CD14-positive monocyte (primary cell): ENCODE measurements at places on chromosomes 7 and 10.

DNA sequence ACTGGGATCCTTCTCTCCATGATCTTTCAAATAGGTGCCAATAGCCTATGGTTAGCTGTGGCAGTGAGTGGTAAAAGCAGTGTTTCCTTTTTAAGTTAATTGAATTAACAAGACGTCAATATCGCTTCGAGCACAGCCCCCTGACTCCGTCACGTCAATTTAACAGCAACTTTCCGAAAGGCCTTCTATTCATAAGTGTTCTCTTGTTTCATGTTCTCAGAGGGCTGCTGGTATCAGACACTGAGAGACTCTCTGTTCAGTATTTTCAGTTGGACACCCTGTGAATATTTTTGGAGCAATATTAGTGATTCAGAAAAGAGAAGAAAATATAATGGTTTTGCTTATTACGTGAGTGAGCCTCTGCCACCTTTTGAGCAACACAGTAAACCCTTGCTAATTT lies 174.2 kb upstream of the INSYN2A start:
- no peak for DNase-seq

DNA sequence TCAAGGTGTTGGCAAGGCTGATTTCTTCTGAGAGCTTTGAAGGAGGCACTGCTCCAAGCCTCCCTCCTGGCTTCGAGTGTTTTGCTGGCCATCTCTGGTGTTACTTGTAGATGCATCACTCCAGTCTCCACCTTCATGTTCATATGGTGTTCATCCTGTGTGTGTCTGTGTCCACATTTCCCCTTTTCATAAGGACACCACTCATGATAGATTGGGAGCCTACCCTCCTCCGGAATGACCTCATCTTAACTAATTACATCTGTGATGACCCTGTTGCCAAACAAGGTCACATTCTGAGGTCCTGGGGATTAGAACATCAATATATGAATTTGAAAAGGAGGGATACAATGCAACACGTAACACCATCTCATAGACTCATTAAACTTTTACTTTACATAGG lies 119.0 kb downstream of the CREB5 start:
- DNase-seq: no peak

- DNase-seq: no peak
Observed at GRCh38 chr7:126948664-126949063, 304.1 kb downstream of the GRM8 start.

DNA sequence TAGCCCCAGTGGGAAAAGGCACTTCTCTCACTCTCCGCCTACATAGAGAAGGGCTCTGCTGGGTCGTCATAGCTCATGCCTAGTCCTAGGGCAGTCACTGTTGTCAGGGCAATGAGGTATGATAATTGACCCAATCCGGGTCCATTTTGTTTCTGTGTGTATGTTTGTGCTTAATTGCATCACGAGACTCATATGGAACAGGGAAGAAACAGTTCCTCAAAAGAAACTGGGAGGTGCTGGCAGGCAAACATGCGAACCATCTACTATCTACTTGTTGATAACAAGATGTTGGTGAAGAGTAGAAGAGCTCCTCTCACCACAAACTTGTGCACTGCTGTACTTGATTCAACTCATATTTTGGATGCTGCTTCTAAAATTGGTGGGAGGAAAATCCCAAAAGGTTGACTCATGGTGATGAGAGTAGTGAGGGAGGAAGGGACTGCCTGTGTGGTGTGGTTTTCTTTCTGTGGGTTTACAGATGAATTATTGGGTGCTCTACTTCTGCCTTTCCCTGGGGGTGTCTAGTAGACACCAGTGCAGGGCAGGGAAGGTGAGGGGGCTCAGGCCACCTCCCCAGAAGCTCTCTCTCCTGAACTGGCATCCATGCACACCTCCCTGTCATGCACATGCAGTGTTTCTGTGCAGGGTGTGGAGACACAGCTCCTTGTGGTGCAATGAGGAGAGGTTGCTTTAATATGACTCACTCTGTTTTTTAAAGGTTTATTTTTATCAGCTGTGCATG lies 29.4 kb downstream of the LSMEM1 start:
- peak; percentile 83 for DNase-seq

DNA sequence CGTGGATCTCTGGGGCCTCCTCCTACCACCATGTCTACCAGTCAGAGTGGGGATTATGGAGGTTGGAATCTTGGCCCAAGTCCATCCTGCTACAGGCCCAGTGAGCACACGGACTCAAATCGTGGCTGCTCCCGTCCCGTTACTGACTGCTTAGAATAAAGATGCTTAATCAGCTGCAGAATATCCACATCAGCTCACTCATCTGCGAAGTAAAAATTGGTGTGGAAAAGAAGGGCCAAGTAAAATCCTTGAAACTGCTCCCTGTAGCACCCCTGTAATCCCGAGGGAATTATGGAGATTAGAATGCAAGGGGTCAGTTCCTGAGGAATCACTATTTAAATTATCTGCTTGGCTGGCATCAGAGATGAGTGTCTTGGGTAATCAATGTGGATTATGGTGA lies 13.0 kb upstream of the HTR5A start:
- no peak for DNase-seq

DNA sequence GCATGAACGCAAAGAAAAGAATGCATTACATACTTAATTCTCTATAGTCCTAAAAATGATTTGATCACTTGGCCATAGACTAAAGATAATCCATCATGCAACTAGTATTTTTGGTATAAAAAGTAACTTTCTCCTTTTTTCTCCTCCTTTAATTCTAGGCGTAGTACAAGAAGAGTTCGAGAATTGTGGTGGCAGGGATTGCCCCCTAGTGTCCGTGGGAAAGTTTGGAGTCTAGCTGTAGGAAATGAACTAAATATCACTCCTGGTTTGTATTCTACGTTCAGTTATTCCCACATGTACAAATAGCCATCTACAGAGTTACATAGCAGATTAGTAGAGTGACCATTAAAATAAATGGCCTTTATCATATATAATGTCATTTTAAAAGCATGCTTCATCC lies 45.5 kb upstream of the HELLS start:
- no peak for DNase-seq

- DNase-seq: no peak
Observed at GRCh38 chr7:84704380-84704779, 482.5 kb downstream of the SEMA3D start.

DNA sequence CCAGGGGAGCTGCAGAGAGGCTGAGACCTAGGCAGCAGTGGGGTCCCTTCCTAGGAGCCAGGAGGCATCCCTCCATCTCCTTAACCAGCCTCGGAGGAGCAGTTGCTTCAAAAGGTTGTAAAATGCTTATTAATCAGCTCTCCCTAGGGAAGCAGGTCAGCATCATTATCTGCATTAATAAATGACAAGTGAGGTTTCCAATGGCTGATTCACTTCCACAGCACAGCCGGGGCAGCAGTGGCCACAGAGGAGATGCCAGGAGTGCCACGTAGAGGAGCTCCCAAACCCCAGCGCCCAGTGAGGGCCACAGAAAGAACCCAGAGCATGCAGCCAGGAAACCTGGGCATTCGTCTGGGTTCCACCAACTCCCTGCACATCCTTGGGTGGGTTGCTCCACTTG lies 8.2 kb upstream of the NPFFR1 start:
- no peak for DNase-seq

GRCh38 chr7:116955801-116956476 lies 2.6 kb downstream of the ST7 start:
- DNase-seq: no peak

DNA sequence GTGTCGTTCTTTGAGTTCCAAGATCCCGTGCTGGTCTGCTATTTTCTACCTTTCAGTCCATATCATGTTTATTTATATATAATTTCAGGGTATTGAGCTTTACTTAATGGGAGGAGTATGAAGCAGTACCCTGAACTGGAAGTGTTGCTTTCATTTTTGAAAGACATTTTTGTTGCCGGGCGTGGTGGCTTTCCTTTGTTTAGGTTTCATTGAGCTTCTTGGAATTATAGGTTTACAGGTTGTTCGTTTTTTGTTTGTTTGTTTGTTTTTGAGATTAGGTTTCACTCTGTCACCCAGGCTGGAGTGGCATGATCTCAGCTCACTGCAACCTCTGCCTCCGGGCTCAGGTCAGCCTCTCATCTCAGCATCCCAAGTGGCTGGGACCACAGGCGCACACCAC lies 7.4 kb downstream of the ZNF487 start:
- DNase-seq: no peak

DNA sequence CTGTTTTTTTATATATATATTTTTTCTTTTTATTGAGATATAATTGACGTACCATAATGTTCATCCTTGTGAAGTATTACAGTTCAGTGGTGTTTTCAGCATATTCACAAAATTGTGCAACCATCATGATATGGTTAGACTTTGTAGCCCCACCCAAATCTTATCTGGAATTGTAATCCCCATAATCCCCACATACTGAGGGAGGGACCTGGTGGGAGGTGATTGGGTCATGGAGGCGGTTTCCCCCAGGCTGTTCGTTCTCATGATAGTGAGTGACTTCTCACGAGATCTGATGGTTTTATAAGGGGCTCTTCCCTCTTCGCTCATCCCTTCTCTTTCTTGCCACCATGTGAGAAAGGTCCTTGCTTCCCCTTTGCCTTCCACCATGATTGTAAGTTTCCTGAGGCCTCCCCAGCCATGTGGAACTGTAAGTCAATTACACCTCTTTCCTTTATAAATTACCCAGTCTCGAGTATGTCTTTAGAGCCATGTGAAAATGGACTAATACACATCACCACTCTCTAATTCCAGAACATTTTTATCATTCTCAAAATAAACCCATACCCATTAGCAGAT lies 73.9 kb upstream of the SMNDC1 start:
- no peak for DNase-seq

DNA sequence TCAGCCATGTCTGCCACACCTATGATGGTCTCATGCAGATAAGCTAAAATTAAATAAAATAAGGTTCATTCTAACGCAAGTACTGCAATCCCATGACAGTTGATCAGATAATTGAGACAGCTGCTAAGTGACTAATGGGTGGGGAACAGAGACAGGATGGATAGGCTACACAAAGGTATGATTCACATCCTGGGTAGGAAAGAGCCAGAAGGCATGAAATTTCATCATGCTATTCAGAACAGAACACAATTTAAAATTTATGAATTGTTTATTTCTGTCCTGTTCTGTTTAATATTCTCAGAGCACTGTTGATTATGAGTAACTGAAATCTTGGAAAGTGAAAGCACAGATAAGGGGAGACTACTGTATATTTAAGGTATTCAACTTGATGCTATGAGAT lies 381.8 kb upstream of the SORCS1 start:
- no peak for DNase-seq

GRCh38 chr10:84172467-84173356 lies 889 bp upstream of the GPR15LG start:
- no peak for DNase-seq

GRCh38 chr7:92025260-92025659 lies 84.6 kb downstream of the AKAP9 start:
- no peak for DNase-seq

DNA sequence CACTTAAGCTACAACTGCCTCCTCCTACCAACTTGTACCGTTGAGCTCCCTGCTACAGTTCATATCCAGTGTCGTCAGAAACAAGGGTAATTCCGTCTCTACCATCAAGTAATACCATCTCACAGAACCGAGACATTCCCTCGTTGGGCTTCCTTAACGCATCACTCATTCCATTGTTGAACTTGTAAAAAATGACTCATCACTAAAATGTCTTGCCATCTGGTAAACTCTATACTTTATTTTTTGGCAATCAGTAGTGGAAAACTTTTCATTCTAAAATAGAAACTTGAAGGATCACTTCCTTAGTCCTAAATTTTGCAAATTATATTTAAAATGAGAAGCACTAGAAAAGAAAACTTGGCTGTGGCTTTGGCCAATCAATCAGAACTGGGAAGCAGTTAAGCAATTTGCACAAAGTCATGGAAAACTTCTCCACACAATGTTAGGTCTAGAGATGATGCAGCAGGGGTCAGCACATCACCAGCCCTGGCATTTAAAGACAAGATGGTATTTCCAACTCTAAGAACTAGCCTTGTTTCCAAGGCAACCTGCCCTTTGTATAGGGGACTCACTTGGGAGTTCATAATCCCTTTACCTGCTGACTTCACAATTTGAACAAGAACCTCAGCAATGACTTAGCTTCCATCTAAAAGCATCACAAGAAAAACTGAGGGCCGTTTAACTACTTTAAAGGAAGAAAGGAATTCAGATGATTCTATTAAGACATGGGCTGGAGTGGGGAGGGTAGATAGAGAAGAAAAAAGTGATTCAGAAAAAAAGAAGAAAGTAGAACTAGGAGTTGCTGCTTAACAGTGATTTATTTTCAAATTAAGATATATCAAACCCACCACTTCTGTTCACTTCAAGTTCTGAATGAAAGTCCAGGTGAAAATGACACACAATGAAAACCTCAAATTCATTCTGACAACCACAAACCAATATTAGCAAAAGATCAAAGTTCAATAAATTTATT lies 288.1 kb downstream of the PARD3 start:
- no peak for DNase-seq

DNA sequence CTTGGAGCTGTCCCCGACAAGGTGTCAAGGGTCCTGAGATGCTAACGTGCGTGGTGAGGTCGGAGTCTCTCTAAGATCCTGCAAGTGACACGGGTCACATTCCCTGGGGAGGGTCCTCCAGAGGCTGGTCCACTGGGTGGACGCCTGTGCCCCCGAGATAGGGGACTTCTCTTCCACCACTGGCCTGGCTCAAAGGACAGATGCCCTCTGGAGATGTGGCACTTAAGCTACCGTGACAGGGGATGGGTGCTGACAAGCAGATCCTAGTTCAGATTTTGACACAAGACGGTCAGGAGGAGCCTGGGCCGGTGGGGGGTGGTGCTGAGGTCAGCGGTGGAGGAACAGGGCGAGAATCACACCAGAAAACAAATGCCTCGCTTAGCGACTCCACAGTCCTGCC lies 178.0 kb downstream of the ADARB2 start:
- no peak for DNase-seq

- DNase-seq: no peak
Observed at GRCh38 chr7:11829954-11830353, 2.0 kb downstream of the THSD7A start.

DNA sequence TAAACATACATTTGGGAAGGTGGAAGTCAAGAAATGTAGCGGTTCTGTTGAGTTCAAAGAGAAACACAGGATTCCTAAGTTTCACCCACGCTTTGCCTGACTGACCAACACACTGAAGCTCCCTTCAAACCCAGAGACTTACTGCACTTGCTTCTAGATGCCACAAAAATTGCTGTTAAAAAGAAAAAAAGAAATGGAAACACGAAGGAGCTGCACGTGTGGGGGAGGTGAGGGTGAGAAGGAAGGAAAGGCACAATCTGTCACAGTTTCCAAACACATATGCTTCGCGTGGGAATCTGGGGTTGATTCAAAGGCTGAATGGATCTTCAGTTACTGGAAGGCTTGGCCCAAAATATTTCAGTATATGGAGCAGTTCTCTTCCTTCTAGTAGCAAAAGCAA lies 495.6 kb downstream of the DNAJB6 start:
- no peak for DNase-seq

DNA sequence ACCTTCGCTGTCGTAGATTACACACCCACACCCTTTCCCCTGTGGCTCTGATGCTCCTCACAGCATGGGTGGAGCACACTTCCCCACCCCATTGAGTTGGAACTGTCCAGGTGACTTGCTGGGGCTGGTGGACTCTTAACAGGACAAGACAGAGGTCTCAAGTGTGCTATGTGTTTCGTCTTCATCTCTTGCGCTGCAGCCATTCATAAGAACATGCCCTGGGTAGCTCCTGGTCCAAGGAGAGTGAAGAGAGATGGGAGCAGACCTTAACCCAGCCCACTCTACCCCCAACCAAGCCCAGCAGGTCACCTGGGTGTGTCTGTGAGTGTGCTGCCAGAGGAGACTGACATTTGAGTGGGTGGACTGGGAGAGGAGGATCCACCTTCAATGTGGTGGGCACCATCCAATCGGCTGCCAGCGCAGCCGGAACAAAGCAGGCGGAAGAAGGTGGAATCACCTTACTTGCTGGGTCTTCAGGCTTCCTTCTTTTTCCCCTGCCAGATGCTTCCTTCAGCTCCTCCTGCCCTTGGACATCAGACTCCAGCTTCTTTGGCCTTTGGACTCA lies 112.4 kb downstream of the HTR5A start:
- DNase-seq: no peak
